ENCODE measurements at places on chromosomes 16 and 17. TPM values are rescaled to one million over a fixed set of nuclear protein-coding genes. Genes with fewer than 3 reads are reported as not detected.

Gene ITGAL
- total RNA-seq: not detected

Gene KRT33A
- total RNA-seq: not detected

Gene NGFR
- 0.48 TPM for total RNA-seq

Gene TAT
- not detected for total RNA-seq

Gene VASN
- 7.5 TPM for total RNA-seq
